CD4-positive, alpha-beta T cell treated with Interleukin-15 for 4 hours (primary cell): ENCODE measurements at places on chromosomes 2 and 18.

DNA sequence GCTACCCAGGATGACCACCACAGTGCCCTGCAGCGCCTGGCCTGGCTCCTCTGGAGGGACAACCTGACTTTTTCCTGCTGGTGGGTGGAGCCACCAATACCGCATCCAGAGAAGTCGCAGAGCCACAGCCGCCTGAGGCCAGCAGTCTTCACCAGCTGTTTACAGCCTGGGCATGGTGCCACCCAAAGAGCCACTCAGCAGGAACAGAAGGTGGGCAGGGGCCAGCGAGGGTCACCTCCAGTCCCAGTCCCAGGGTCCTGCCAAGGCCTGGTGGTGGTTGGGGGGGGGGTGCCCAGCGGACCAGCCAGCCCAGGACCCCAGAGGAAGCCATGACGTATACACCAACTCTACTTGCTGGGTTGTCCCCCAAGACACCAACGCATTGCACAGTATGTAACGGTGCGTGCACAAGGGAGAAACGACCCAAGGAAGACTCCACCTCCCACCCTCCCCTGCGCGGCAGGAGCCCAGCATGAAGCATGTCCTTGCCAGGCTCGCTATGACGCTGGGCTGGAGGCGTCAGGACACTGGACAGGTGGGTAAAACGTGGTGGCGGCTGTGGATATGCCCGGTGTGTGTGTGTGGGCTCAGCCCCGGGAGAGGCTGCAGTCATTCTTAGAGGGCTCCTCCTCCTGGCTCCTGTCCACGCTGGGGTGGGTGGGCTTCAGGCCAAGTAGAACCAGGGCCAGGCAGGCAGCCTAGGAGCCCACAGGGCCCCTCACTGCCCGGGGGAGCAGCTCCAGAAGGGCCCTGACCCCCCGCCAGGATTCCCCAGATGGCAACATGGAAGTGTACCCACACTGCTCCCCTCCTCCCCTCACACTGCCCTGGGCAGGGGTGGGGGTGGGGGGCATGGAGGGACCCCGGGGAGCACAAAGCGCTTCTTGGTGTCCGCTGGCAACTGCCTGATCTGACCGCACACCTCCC is 49.3 kb downstream of the HS6ST1 start:
- no peak for DNase-seq

- DNase-seq: peak; percentile 17
Observed at GRCh38 chr2:102187496-102188150, 800 bp downstream of the IL1RL2 start.

DNA sequence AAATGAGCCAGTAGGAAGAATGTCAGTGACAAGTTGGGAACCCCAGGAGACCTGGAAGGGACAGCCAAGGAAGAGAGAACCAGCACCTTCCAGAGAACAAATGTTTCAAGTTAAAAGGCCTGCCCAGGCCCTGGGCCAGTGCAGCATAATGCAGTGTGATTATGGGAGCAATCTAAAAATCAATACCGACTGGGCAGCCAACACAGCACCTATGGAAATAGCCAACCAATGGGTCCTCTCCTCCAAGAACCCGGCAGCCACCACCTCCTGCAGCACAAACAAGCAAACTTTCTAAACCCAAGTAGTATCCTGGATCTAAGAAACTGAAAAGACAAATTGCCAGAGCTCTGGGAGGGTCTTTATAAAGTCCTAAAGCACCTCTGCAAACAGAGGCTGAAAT is 71.7 kb downstream of the CLHC1 start:
- no peak for DNase-seq

GRCh38 chr2:229050133-229050532 is 221.0 kb downstream of the PID1 start:
- DNase-seq: no peak

- no peak for DNase-seq
Observed at GRCh38 chr2:17910980-17911379, 32.5 kb downstream of the KCNS3 start.

GRCh38 chr2:200003444-200003843 is 48.1 kb downstream of the MAIP1 start:
- no peak for DNase-seq

DNA sequence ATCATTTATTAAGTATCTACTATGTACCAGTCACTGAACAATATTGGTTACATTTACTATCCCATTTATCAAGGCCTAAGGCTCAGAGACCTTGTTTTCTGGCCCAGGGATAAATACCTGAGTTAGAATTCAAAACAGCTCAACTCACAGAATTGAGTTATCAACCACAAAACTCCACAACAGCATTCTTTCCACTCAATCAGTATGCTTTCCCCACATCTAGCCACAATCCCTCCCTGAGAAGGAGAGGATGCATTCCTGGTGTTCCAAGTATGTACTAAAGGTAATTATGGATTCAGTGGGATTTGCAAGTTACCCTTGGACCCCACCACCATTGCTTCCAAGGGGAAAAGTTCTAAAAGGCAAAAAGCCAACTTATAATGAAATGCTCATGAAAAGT is 104.2 kb upstream of the PID1 start:
- DNase-seq: no peak

- DNase-seq: no peak
Observed at GRCh38 chr2:124875627-124876244, 850.6 kb downstream of the CNTNAP5 start.

DNA sequence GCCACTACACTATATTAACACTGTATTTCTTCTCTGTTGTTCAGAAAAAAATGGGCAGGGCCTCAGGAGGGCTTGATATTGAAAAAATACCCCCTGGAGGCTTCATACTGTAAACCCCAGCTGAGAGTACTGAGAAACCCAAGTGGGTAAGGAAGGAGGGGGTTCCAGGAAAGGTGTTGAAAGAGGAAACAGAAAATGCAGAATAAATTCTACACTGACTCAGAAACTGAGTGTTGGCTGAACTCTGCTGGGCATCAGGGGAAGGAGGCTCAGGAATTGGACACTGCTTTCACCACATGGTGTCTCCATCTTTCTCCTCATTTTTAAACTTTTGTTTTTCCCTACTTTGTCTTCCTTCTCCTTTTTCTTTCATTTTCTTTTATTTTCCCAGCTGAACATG is 253.7 kb downstream of the DYM start:
- peak; percentile 15 for DNase-seq

DNA sequence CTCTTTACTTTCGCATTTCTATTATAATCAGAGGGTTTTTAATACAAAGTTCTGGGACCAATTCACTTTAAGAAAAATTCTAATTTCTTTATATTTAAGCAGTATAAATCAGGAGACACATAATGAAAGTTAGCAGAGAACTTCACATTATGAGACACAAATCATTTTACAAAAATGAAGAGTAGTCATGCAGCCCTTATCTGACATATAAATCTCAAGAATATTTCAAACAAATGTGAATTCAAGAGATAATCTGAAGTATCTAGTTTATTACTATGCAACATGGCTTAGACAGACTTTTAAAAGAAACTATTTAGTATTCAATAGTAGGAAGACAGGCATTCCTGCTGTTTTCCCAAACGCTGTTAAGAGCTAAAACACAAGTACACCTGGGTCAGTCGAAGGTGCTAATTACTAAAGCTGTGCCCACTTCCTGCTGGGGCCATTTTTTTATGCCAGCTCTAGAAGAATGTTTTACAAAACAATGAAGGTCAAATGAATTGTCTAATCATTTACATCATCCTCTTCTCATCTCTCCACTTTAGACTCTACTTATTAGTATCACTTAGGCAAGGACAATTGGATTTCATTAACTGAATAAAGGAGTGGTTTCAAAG is 40.2 kb downstream of the CWC22 start:
- no peak for DNase-seq

- DNase-seq: no peak
Observed at GRCh38 chr2:133755480-133756300, 187.4 kb upstream of the NCKAP5 start.

- no peak for DNase-seq
Observed at GRCh38 chr2:7479603-7480002, 562.4 kb downstream of the RNF144A start.

DNA sequence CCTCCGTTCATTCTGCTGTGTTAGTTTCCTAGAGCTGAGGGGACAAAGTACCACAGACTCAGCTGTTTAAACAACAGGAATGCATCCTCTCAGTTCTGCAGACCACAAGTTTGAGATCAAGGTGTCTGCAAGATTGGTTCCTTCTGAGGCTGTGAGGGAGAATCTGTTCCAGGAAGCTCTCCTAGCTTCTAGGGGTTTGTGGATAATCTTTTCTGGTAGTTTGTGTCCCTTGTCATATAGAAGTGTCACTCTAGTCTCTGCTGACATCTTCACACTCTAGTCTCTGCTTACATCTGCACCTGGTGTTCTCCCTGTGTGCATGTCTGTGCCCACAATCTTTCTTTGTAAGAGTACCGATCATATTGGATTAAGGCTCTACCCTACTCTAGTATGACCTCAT is 581.8 kb downstream of the RNF144A start:
- DNase-seq: no peak
